ENCODE measurements at places on chromosomes 7 and 10. TPM values are rescaled to one million over a fixed set of nuclear protein-coding genes. Genes with fewer than 3 reads are reported as not detected.

Gene MRC1
- not detected for total RNA-seq

Gene DYNC1I1
- 0.06 TPM for total RNA-seq

Gene PDK4
- 0.29 TPM for total RNA-seq

Gene CUBN
- total RNA-seq, result under 0.01 TPM

Gene CFAP43
- total RNA-seq, result 0.14 TPM

Gene ABCA13
- 1.7 TPM for total RNA-seq

DNA sequence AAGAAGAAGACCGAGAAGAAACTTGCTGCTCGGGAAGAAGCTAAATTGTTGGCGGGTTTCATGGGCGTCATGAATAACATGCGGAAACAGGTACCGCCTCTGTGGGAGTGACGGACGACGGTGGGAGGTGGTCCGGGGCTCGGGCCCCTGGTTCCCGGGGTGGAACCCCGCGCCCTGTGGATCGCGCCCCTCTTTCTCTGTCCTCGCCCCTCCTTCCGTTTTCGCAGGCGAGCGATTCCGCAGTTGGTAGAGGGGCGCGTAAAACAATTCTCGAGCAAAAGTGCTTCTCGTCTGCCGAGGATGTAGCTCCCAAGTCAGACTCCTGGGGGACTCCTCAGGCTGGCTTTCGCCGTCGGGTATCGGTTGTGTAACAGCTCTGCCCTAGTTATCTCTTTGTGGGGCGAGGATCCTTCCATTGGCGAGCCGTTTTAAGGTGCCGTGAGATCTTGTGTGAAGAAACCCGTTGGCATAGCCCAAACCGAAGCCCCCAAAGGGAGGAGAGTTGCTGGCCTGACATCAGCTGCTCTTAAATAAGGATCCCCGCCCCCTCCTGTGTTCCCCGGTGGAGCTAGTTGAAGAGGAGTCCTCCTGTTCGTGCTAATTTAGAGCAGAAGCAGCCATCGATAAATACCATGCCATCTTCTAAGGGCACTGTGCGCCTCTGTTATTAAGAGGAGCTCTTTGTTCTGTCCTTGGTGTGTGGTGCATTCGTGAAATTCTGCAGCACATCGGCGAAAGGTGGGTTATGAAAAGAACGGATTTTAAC, 655 bp downstream of the KLHL7 start:
- DNase-seq, result no peak

DNA sequence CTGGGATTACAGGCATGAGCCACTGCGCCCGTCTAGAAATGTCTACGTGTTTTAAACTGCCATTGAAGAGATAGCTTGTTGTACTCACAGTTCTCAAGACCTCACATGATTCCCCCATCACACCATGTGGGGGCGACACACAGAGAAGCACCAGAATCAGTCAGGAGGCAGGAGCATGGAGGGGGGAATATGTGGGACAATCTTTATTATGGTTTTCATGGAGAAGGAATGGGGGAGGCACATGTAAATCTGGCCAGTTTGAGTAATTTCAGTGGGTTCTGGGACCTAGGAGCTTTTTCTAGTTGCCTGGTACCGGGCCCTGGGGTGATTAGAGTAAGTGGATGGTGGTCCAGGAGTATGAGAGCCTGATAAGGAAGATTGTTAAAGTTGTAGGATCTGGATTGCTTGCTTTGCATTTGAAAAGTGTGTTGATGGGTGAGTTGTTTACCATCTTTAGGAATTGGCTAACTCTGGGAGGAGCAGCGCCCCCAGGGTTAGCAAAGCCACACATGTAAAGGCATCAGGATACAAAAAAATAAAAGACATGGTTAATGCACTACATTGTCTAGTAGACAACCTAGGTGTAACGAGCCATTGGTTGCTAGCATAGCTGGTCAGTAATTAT, 85.4 kb upstream of the SLC13A1 start:
- no peak for DNase-seq

DNA sequence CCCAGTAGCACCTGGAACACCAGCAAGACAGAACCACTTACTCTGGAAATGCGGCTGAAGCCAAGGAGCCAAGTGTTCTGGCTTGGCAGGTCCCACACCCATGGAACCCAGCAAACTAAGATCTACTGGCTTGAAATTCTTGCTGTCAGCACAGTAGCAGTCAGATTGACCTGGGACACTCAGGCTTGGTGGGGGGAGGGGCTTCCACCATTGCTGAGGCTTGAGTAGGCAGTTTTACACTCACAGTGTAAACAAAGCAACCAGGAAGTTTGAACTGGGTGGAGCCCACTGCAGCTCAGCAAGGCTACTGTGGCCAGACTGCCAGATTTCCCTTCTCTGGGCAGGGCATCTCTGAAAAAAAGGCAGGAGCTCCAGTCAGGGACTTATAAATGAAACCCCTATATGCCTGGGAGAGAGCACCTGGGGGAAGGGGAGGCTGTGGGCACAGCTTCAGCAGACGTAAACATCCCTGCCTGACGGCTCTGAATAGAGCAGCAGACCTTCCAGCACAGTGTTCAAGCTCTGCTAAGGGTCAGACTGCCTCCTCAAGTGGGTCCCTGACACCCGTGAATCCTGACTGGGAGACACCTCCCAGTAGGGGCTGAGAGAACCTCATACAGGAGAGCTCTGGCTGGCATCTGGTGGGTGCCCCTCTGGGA, 121.2 kb downstream of the MTERF1 start:
- DNase-seq, result no peak

DNA sequence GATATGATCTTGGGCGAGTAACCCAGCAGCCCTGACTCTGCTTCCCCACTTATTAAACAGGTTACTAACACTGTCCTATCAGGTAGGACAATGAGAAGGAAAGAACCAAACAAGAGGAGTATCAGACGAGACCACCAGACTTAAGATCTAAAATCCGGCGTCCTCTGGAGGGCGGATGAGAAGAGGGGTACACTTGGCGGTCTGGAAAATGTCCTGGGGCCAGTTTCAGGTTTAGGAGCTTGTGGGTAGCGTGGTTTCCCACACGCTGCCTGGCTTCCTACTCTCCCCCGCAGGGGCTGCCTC, 635 bp downstream of the ZNF32 start:
- no peak for DNase-seq

DNA sequence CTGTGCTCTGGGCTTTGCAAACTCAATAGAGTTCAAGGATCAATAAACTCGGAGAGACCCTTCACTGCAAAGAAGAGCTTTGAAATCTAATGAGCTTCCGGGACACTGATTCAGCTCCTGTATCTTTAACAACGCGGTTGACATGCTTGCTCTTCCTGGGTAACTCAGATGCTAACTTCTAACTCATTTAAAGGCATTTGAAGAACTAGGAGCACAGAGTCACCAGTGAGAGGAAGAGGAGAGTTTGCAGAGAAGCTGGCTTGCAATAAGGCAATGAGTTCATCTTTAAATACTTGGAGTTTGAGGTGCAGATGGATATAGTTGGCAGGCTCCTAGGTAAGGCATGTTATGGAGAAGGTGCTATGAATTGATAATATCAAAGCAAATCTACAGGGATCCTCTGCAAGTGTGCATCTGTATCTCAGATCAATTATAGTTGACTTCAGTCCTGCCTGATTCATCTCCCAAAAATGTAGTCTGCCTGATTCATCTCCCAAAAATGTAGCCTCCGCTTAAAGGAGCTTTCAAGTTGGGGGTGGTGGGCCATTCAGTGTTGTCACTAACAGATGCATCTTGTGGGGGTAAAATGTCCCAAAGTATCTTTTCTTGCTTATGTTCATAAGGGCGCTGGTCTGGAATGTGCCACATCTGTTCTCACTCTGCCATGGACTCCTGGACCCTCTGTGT, 182.5 kb upstream of the PRSS58 start:
- DNase-seq, result peak; percentile 41

DNA sequence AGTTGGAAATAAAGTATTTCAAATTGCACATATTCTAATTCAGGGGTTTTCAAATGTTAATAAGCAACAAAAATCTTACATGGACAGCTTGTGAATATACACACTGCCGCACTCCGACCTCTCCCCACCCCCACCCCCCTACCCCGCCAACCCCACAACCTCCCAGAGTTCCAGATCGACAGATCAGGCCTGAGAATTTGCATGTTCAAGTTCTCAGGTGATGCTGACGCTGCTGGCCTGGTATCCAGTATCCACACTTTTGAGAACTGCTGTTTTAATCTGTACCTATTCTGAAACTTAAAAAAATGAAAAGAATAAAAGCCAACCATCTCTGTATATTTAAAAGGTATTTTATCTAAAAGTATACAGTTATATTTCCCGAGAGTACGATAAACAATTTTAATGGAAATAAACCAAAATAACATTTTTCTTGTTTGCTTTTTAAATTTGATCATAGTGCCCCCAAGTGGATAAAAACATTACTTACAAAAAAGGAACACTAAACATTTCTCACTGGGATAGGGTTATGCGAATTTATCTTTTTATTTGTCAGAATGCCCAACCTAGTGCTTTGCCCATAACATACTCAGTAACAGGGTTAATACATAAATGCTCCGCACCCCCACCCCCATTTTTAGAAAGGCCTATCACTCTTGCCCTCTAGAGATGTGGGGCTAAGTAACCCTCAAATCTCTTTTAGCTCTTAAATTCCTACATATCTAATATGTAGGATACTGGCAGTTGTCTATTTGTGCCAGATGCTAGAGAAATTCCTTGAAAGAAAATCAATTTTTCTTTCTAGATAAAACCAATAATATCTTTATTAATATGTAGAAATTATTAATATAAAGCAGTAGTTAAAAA, 166.3 kb downstream of the RNF133 start:
- DNase-seq, result no peak

- no peak for DNase-seq
Observed at GRCh38 chr10:72049969-72050781, 38.2 kb downstream of the SPOCK2 start.

DNA sequence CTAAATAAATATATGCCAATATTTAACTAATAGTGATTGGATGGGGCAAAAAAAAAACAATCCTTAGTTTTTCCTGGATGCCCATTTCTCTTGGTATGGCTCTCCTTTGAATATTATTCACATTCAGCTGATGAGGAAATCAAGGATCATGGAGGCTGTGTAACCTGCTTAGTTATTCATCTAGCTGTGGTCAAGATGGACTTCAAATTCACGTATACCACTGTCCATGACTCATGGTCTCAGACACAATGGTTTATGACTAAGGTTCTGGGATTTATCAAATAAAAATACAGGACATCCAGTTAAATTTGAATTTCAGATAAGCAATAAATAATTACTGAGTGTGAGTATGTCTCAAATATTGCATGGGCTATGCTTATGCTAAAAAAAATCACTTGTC, 191.5 kb upstream of the CELF2 start:
- peak; percentile 59 for DNase-seq

DNA sequence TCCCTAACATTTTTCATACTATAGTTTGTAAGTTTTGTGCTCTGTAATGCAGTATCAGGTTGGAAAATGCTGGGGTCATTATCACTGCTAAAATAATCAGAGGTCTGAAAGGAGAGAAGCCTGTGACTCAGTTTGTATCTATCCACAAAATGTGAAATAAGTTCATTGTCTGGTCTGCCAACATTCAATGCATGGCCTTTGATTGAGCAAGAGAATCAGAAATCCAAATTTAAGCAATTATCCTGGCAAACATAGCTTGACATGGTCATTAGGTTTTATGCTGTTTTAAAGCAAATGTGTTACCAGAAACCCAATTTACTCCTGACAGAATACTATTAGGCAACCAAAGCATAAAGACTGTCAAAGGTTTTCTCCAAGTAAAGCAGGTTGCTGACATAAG, 709.7 kb upstream of the SEMA3D start:
- DNase-seq, result no peak

GRCh38 chr10:60293581-60294175, 96.0 kb downstream of the ANK3 start:
- DNase-seq, result no peak

GRCh38 chr7:43791665-43792064, 33.2 kb downstream of the BLVRA start:
- no peak for DNase-seq

DNA sequence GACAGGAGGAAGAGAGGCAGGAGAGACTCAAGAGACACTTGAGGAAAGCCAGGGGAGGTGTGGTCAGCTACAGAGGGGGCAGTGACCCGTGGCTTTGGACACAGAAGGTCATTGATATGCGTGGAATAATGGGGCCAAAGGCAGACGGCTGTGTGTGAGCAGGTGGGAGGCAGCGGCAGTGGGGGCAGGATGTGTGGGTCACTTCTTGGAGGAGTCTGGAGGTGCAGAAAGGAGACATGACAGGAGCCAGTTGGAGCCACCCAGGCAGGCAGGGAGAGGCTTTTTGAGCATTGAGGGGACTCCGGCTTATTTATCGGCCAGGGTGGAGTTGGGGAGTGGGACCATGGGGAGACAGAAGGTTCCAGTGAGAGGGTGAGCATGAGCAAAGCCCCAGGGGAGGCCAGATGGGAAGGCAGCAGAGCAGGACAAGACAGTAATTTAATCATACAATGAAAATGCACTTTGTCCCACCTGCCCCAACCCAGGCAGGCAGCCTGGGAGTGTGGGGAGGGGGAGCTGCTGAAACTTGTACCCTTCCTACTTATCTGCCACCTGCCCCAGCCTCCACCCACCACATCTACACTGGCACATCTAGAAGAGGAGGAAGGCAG, 5.0 kb downstream of the LDB3 start:
- no peak for DNase-seq

- DNase-seq, result no peak
Observed at GRCh38 chr10:23383637-23384036, 39.0 kb upstream of the C10orf67 start.

DNA sequence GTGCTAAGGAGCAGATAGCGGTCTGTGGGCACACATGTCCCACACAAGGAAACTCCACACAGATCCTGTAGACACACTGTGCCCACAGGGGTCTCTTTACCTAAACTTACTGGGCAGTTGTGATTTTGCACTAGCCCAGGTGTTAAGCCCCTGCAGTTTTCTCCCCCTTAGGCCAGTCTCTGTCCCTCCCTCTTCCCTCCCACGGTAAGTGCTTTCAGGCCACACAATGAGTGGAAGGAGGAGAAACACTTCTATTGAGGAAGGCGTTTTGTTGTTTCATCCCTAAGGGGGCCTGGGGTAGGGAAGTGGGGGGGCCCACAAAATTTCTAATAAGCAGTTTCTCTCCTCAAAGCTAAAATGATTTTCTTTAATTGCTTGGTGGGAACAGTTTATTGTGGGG, 51.4 kb downstream of the FBXW4 start:
- DNase-seq, result no peak

Measured in epithelial cell of proximal tubule (primary cell).